ENCODE measurements at places on chromosomes 5 and 9.
A peak's percentile ranks its signal among the peaks of the same experiment; 100 is the strongest.

DNA sequence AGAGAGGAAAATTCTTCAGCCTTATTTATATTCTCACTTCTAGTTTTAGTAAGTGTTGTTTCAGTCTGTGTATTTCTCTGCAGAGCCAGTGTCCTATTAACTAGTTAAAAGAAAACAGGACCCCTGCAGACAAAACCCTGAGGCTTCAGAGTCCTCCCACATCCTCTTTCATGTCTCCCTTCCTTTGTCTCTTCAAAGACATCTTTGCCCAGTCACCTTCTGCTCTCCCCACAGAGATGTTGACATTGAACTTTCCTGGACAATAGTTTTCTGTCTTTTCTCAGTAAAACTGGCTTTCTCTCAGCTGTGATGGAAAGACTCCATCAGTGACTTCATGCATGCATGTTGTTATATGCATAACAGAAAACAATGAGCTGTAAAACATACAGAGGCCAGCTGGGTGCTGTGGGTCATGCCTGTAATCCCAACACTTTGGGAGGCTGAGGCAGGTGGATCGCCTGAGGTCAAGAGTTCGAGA, 20.2 kb downstream of the GRAMD2B start:
- DNase-seq: no peak

DNA sequence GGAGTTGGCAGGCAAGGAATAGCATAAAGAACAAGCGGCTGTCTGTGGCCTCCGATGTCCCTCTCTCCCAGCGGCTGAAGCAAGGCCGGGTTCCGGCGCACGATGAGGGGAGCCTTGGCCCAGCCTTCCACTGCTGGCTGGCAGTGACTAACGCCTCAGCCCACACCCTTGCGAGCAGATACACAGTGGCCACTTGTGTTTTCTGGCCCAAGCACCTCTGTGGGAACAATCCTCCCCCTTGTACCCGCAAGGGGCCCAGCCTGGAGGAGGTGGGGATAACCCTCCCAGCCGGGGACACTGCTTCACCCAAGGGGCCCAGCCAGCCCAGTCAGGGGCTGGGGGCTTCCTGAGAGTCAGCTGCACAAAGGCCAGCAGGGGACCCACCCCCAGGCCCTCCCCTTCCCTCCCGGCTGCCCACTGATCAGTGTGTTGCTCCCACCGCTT, 23.2 kb downstream of the STK10 start:
- peak; percentile 62 for DNase-seq

- no peak for DNase-seq
Observed at GRCh38 chr9:24096756-24097155, 270.7 kb upstream of the ELAVL2 start.

- DNase-seq: no peak
Observed at GRCh38 chr5:128349044-128349858, 188.8 kb downstream of the FBN2 start.

GRCh38 chr9:33619666-33620404, 95.8 kb downstream of the ANKRD18B start:
- no peak for DNase-seq

GRCh38 chr5:64518793-64519192, 13.0 kb downstream of the RGS7BP start:
- no peak for DNase-seq

- no peak for DNase-seq
Observed at GRCh38 chr5:147037515-147038205, 159.1 kb upstream of the PPP2R2B start.

DNA sequence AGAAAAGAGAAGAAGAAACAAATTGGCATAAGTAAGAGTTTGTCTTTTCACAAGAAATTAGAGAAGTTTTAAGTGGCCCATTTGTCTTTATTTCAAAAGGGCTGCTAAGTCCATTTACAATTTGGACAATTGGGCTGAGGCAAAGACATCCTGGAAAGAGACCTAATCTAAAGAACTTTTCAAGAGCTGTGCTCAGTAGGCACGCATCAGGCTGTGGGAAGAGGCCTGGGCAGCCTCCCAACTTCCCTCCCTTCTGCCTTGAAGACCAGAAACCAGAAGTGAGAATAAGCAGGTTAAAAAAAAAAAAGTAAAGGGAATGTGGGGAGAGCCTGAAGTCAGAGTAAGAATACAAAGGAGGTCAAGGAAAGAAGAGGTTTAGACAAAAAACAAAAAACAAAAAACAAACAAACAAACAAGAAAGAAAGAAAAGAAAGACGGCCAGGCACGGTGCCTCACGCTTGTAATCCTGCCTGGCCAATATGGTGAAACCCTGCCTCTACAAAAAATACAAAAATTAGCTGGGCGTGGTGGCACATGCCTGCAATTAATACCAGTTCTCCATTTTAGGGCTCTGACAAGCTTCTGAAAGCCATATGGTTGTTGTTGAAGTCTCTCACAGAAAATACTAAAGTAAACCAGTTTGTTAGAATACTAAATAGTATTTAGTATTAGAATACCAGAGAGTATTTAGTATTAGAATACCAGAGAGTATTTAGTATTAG, 48.0 kb upstream of the CEP78 start:
- peak; percentile 62 for DNase-seq

GRCh38 chr9:98218562-98219363, 26.3 kb upstream of the CORO2A start:
- DNase-seq: no peak
